ENCODE measurements at places on chromosomes 11 and 22. TPM values are rescaled to one million over a fixed set of nuclear protein-coding genes. Genes with fewer than 3 reads are reported as not detected.

DNA sequence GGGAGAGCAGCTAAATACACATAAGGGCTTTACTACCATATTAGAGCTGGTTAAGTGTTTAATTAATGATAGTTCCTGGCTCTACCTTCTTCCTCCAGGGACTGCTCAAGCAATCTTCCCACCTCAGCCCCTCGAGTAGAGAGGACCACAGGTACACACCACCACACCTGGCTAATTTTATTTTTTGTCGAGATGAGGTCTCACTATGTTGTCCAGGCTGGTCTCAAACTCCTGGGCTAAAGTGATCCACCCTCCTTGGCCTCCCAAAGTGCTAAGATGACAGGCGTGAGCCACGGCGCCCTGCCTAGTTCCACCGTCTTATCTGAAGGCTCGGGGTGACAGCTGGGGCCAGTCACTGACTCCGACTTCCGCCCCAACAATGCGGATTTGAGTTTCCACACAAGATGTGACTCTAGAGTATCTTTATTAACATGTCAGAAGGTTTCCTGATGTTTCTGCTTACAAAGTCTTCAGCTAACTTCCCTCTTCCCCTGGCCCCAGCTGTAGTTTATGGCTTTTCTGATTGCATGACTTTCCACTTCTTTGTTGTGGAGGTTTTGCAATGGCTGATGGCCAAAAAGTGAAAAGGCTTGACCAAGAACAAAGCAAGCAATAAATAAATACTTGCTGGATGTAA lies 16.8 kb downstream of the TPST2 start:
- DNase-seq = no peak

SEC14L2 gene
- polyA plus RNA-seq = 22.8 TPM

HBD gene
- 1.0 TPM for polyA plus RNA-seq

SLC5A4 gene
- polyA plus RNA-seq = not detected

POTEH gene
- polyA plus RNA-seq = not detected

MUC6 gene
- polyA plus RNA-seq = not detected

KCNK4 gene
- polyA plus RNA-seq = 0.05 TPM

All from BJ (cell line).